GM10248 (cell line): ENCODE measurements at places on chromosomes 13 and 19.

DNA sequence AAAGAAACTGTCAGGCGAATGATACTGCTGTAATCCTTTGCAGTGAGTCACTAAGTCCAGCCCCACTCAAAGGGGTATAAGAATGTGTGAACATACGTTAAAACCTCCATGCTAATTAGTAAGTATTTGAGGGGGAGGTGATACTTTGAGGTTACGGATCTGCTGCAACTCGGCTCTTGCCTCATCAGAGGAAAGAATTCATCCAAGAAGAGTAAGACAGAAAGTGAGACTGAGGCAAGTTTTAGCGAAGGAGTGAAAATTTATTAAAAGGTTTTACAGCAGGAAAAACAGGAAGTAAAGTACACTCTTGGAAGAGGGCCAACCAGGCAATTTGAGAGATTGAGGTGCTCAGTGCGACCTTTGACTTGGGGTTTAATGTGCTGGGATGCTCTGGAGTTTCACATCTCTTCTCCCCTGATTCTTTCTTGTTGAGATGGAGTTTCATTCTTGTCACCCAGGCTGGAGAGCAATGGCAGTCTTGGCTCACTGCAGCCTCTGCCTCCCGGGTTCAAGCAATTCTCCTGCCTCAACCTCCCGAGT is 9.8 kb downstream of the CLEC4M start:
- peak; percentile 66 for DNase-seq

DNA sequence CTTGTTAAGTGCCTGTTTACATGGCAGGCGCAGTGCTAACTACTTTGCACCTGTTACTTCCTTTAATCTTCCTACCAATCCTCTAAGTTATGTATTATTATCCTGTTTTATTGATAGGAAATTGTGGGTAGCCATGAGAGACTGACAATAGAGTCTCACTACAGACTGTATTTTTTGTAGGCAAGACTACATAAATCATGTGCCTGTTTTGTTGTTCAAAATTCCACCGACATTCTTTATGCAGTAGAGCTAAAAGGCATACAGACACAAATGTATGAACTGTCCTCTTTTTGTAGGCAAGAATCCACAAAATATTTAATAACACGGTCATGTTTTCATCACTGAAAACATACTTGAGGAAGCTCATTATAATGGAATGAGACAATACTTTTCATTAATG is 205.5 kb downstream of the NALCN start:
- DNase-seq, result no peak

DNA sequence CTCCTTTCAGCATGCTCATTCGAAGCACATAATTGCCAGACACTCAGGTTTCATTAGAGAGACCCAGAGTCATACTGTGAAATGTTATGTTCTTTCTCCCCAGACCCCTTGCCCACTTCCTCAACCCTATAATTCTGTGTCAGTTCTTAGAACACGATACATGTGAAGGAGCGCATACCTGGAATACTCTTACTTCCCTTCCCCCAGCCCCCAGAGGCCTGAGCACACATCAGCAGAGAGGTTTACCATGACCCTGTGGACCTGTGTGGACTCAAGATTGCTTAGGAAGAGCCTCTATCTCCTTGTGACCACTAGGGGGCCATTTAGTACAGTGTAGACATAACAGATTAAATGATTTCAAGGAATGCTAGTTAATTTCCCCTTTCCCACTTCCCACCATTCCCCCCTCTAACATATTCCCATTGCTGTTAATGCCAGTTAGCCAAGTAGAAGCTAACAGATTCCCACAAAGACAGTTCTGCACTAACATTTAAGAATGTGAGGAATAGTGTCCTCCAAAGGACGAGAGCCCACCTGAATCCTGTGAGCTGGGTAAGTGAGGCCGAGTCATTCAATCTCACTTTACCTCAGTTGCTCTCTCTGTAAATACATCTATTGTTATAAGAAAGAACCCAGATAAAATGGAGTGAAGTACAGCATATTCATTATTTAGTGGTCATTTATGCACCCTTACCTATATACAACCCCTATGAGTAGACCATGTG is 154.2 kb upstream of the MAB21L1 start:
- DNase-seq, result peak; percentile 17

DNA sequence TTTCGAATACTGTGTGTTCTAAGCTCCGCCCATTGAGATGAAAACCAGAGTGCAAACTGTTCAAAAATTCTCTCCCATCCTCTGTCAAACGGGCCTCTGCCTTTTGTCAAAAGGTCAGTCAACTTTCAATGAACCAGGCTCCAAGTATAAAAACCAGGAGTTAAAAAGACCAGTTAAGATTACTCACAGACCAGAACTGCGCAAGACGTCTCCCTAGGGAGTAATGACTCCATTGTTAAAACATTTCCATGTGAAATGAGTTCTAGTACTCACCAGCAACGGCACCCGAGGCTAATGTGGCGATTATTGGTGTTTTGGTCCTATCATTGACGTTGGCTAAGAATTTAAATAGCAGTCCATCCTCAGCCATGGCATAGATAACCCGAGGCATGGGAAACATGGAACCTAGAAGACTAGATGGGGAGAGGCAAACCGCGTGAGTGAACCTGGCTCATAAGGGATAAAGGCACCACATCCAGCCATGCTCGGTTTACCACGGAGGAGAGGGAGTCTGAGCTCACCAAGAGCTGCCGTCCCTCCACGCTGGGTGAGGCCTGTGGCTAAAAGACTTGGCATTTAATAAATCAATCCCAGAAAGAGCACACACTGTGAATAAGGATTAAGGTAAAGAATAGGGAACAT is 73.3 kb downstream of the SLC7A1 start:
- DNase-seq, result no peak

DNA sequence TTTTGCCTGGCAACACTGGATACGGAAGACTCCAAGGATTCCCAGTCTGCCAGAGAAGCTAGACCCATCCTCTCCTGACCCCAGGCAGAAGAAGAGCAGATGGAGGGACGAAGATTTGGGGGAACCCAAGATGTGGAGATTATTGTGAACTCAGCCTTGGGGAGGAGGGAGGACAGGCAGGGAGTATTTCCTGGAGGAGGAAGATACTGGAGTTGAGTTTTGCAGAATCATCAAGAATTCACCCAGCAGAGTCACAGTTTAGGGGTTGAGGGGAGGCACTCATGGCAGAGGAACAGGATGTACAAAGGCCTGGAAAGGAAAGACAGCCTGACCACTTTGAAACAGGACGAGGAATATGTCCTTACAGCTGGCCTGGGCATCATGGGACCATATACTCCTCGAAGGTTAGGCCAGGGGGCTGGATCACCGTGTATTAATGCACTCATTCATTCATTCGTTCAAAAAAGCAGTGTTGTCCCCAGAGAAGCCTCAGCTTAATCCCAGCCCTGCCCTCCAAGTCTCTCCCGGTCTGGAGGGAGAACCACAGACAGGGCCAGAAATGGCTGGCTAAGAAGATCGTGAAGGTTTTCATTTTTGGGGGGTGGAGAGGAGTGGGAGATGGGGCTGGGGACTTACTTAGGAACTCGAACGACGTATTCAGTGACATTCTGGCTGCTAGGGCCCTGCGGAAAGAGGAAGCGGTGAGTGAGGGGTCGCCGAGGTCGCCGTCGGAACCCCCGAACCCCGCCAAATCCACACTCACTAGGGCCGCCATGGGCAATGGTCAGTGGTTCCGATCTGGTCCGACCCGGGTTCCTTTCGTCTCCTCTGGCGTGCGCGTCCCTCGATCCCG is 517 bp downstream of the GTF2F1 start:
- DNase-seq, result no peak

GRCh38 chr13:43221611-43222010 is 198.2 kb downstream of the DNAJC15 start:
- no peak for DNase-seq

DNA sequence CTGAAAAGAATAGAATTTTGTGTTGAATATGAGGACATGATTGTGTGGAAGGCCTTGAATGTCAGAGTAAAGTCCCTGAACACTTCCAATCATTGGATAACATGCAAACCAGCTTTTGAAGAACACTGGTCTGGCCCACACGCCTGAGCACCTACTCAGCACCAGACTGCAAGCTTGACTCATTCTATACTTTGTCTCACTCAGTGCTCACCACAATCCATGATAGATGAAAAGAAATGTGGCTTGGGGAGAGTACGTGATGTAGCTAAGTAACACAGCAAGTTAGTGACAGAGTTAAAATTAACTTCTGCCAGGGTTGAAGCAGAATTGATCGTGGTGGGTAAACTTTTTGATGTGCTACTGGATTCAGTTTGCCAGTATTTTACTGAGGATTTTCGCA is 12.0 kb downstream of the DLEU7 start:
- DNase-seq, result no peak

GRCh38 chr13:78689011-78689410 is 30.1 kb upstream of the OBI1 start:
- DNase-seq, result no peak

GRCh38 chr19:1941146-1942077 is at the start of gene CSNK1G2:
Gene CSNK1G2, plus strand, starts transcription at chr19:1941172. Its CDS starts 28,601 bp downstream, at chr19:1969773.
- DNase-seq, result no peak

- DNase-seq, result peak; percentile 35
These were observed 161.4 kb downstream of the EFNB2 start for GRCh38 chr13:106373989-106374572.
